Activated naive CD8-positive, alpha-beta T cell treated with anti-CD3 and anti-CD28 coated beads, Interleukin-2, amount 50 U/mL, for 24 hours (primary cell): ENCODE measurements at places on chromosomes 5 and 9.

DNA sequence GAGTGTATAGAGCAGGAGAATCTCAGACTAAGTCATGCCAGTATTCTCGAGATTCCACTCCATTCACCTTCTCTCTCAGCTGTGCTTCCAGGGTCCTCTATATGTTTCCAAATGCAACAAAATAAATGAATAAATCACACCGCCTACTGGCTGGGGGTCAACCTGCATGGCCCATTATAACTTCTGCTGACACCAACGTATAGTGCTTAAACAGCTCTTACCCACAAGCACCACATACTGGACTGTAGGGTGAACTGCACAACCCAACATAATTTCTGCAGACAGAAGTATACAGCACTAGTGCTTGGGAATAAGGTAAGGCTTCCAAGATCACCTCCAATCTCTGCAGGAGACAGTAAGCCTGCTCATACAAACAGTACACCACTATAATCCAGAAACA, 33.1 kb upstream of the HTR4 start:
- DNase-seq = no peak

DNA sequence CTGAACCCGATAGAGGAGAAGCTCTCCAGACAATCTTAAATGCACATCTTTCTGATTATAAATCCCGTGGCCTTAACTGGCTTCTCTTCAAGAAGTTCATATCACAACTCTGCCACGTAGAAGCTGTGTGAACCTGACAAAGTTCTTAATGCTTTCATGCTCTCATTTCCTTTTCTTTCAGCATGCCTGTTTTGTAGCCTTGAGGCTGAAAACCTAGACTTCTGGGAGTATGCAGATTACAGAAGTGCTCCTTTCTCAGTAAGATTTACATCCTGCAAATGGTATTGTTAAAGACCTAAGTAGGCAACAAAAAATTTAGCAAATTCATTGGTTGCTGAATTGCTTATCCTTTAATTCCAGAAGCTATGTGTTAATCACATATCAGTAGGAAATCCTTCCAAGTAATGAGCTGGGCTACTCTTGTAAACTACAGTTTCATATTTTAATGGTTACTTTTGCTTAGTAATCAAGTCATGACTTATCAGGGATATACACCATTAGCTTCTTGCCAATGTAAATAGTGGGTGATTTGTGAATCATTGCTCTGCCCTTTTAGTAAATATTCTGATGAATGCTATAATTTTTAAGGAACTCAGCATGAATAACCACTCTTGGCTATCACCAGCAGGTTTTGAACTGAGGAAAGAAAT, 334.7 kb downstream of the FBXL7 start:
- DNase-seq = no peak

DNA sequence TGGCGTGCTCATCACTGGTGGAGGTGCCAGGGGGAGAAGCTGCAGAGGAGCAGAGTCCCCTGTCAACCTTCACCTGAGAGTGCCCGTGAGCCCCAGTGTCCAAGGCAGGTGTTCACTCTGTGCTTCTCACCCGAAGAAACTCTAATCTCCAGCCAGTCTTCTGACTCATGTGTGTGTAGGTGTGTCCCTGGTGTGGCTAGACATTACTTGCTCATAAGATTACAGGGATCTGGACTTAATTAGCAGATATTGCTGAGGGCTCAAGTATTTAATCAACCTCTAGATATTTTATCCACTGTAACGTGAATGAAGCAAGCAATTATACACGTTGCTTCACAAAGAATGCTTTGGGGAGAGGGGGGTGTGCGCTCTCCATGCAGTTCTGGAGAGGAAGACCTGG, 72.5 kb downstream of the MED10 start:
- no peak for DNase-seq

DNA sequence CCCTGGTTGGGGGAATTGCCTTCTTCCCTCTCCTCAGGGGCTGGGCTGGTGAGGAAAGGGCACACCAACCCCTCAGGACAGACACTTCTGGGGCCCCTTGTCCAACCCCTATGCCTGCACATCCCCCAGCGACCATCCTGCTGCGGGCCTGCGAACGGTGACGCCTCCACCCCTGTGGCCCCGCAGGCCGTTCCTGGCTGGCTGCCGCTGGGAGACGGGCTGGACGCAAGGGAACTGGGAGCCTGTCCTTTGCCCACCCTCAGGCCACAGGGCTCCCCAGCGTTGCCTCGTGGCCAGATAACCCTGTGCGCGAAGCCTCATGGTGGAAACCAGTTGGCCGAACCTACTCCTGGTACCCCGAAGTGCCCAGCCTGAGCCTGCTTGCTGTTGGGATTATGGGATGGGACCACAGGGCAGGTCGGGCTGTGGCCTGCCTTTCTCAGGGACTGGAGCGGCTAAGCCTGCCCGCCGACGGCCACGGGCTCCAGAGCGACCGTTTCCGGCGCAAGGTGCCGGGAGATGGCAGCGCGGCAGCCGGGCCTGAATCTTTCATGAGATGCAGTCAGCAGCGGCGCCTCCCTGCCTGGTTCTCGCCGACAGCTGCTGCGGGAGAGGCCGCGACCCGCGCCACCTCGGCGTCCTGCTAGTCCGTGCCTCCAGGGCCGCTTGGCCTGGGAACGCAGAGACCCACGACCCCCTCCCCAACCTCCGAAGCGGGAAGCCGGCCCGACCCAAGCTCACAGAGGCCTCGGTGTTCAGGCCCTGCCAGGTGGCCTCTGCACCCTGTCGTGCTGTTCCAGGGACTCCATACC, 6.5 kb upstream of the PITX1 start:
- DNase-seq = no peak

GRCh38 chr9:118595719-118596305, 773.4 kb downstream of the BRINP1 start:
- DNase-seq = no peak

DNA sequence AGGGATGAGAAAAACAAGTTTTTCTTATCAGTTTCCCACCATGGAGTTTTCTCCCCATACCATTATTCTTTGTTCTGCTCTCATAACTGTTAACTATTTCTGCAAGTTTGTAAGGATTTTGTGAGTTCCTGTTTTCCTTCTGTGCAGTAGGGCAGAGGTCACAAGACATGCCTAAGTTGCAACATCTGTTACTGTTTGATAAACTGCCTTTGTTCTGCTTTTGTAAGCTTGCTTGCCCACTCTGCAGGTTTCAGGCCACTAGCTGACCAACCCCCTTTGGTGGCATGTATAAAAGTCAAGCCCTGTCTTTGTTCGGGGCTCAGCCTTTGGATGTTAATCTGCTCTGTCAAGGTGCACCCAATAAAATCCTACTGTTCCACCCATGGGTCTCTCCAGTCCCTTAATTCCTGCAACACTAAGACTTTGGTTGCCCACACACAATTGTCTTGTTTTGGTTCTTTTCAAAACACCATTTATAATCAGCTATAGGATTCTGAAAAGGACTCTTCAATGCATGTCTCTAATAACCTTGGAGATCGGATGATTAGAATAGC, 545.4 kb downstream of the CDH9 start:
- no peak for DNase-seq

- no peak for DNase-seq
Measured at GRCh38 chr9:137689745-137690529, 71.1 kb downstream of the EHMT1 start.

DNA sequence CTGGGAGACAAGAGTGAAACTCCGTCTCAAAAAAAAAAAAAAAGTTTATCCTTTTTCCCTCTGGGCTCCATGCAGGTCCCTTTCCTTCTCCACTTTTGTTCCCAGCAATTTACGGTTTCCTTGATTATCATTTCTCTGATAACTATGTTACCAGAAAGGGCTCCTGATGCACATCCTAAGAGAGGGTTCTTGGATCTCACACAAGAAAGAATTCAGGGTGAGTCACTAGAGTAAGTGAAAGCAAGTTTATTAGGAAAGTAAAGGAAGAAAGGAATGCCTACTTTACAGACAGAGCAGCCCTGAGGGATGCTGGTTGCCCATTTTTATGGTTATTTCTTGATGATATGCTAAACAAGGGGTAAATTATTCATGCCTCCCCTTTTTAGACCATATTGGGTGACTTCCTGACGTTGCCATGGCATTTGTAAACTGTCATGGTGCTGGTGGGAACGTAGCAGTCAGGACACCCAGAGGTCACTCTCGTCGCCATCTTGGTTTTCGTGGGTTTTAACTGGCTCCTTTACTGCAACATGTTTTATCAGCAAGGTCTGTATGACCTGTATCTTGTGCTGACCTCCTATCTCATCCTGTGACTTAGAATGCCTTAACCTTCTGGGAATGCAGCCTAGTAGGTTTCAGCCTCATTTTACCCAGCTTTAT, 13.5 kb upstream of the MELK start:
- DNase-seq = no peak

DNA sequence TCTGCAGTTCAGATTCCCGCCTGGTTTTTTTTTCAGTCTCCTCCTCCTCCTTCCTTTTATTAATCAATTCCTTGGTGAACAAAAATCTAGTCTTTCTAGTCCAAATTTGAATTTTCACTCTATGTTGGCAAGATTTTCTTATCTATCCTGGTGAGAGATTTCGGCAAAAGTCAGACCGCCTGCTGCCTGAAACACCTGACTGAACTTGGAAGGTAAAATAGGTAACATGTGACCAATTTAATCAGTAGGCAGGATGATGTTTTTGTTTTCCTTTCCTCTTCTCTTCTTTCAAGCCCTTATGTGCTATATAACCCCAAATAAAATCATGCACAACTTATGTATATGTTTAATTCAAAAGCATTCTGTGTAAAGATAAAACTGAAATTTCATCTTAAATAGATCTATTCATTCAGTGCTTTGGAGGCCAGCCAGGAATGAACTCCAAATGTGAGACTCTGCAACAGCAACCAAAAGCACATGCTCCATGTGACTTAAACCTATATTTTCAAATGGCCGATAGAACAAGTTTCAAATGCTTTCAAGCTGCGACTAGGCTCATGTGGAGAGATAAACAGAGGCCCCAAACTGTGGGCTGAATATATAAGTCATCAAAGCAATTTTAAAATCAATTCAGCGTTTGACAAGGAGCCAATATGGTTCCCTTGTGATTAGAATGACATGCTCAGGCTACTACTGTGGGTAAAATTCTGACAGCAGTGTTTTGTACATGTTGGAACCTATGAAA, 100.4 kb upstream of the SEMA6A start:
- no peak for DNase-seq

DNA sequence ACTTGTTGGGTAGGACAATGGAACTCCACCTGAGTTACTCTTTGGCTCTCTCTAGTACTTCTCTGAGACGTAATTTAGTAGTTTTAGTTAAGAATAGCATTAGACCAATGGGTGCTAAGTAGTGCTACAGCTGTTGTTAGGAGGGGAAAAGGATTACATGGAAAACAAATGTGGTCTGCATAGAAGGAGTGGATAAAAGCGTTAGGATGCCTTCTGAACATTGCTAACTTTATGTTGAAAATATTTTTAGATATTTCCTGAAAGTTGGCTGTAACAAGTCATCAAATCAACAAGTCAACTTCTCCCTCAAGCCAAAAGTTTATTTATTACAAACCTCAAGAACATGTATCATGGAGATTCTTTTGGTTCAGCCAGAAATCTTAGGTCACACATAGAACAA, 409.5 kb upstream of the MEF2C start:
- DNase-seq = no peak

GRCh38 chr9:101925498-101925897, 187.1 kb upstream of the GRIN3A start:
- no peak for DNase-seq

DNA sequence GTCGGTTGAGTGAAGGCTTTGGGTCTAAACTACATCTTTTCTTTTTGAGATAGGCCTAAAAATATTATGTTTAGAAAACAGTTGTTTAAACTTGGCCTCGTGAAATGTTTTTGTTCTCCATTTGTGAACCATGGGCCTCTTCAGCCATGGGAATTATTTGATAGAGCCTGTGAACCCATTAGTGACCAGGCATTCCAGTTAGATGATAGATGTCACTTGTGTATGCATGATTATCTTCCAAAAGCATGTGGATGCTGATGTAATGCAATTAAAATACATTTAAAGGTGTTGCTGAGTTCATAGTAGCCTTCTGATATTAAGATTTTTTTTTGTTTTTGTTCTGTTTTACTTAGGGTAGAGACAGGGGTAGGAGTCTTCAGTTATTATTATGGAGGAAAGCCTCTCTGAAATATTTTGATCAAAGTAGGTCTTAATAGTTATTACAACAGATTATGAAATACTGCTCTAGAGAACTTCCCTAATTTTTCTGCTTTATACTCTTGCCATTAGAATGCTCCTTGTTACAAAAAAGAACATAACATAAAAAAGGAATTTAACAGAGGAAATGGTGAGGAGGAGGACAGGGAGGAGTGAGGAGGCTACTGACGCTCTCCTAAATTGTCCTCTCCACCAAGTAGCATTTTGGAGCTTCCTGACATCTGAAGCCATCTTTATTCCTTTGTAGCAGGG, 32.9 kb downstream of the CPEB4 start:
- no peak for DNase-seq

DNA sequence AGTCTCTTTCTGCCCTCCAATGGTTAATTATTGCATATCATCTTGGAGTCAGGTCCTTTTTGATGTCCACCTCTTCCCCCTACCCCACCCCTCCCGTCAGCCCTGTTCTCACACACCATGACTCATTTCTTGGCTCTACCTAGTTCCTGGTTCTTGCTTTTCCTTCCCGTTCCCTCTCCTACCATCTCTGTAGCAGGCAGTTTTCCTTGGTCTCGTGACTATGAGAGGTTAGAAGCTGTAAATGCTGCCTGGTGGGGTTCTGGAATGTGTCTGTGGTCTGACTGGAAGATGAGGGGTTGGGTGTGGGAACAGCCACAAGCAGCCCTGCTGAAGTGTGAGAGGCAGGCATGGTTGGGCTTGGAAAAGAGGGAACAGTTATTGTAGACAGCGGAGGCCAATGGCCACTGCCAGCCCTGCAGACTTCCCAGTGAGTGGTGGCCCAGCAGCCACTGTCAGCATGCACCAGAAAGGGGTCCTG, 18.2 kb downstream of the SLC22A5 start:
- DNase-seq = no peak

DNA sequence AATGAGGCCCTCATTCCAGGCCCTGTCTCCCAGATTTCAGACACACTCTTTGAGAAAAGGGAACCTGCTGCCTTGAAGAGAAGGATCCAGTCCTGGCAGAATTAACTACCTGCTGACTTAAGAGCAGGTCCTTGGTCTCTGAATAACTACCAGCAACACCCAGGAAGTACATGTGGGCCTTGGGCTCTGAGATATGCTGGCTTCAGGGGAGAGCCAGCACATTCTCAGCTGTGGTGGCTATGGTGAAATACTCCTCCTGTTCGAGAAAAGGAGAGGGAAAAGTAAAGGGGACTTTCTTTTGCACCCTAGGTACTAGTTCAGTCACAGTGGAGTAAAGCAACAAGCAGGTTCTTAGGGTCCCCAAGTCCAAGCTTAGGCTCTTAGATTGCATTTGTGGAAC, 120.0 kb downstream of the HMHB1 start:
- DNase-seq = no peak
